HT-29 (cell line): ENCODE measurements at places on chromosomes 7 and 10. TPM values are rescaled to one million over a fixed set of nuclear protein-coding genes. Genes with fewer than 3 reads are reported as not detected.

DNA sequence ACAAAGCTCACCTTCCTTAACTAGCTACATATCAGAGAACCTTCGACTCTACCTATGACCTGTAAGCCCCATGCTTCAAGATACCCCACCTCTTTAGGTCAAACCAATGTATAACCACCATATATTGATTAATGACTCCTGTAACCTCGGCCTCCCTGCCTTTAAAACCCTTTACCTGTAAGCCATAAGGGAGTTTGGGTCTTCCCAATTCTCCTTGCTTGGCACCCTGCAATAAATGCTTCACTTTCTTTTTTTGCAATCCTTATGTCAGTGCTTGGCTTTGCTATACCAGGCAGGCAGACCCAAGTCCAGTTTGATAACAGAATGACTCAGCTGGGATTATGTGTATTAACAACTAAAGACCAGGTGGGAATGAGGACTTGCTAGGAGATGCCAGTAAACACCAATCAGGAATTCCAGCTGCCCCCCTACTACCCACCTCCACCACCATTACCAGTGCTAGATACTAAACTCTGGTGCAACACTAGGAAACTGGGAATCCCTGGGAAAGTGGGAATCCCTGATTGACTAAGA is 22.0 kb upstream of the SLC35G1 start:
- DNase-seq: no peak

GRCh38 chr10:13354783-13355182 is 6.7 kb upstream of the SEPHS1 start:
- no peak for DNase-seq

GRCh38 chr10:90862908-90863514 is 5.2 kb upstream of the HTR7 start:
- DNase-seq: peak; percentile 20

DNA sequence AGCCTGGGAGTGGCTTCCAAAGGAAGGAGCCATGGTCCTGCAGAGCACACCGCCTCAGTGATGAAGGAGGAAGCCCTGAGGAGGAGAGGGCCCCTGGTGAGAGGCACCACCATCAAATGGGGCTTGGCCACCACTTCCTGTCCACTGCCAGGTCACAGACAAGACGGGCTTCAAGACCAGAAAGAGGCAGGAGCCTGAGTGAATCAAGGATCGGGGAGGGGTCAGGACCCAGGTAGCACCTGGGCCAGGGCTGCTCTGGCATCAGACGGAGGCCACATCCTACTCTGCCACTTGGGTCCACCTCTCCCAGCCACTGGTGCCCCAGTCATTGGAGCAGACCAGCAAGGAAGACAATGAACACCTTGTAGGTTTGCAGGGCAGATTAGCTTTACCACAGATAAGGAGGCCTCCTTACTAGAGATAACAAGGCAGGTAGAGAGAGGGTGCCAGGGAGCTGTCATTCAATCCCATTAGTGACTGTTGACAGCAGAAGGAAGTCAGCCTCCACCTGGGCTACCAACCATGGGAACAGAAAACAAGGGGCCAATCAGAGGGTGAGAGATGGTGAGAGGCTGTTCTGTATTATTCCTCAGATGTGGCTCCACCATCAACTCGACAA is 143.4 kb downstream of the TNS3 start:
- no peak for DNase-seq

GRCh38 chr10:110284262-110284661 is 20.5 kb downstream of the SMNDC1 start:
- DNase-seq: no peak

- no peak for DNase-seq
These were observed 166.3 kb upstream of the ADCY1 start for GRCh38 chr7:45407730-45408408.

DNA sequence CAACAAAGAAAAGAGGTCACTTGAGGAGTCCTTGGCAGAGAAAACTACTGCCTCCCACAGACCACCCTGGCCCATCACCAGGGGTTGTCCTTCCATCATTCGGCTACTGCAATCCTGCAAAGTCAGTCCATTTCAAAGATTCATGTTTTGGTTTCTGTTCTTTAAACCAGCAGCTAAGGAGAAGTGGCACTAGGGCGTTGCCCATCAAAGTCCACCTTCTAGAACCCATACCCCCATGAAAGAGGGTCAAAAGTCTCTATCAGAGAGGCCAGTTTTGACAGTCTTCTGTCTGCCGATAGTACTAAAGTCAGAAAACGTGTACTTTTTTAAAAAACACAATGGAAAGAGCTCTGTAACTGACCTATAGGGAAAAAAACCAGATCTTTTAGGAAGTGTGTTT is 14.4 kb downstream of the CCDC6 start:
- no peak for DNase-seq

- DNase-seq: no peak
These were observed 23.0 kb downstream of the ASB4 start for GRCh38 chr7:95508780-95509179.

GRCh38 chr10:58438986-58439385 is 53.8 kb downstream of the TFAM start:
- DNase-seq: no peak

- DNase-seq: no peak
These were observed 321.3 kb downstream of the AUTS2 start for GRCh38 chr7:69919426-69920111.

- peak; percentile 90 for DNase-seq
These were observed at the start of gene SEMA3E for GRCh38 chr7:83648464-83649241. TSS of gene SEMA3E (minus strand) at chr7:83649139.

- DNase-seq: no peak
These were observed 206.5 kb downstream of the SORCS1 start for GRCh38 chr10:106957823-106958588.

DNA sequence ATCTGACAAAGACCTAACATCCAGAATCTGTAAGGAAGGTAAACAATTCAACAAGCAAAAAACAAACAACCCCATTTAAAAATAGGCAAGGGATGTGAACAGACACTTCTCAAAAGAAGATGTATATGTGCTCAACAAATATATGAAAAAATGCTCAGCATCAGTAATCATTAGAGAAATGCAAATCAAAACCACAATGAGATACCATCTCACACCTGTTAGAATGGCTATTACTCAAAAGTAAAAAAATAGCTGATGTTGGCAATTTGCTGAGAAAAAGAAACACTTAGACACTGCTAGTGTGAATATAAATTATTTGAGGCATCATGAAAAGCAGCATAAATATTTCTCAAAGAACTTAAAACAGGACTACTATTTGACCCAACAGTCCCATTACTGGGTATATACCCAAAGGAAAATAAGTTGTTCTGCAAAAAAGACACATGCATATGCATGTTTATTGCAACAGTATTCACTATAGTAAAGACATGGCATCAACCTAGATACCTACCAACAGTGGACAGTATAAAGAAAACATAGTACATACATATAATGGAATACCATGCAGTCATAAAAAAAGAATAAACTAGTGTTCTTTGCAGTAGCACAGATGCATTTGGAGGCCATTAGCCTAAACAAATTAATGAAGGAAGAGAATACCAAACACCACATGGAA is 980.1 kb downstream of the KCNMA1 start:
- DNase-seq: no peak

DNA sequence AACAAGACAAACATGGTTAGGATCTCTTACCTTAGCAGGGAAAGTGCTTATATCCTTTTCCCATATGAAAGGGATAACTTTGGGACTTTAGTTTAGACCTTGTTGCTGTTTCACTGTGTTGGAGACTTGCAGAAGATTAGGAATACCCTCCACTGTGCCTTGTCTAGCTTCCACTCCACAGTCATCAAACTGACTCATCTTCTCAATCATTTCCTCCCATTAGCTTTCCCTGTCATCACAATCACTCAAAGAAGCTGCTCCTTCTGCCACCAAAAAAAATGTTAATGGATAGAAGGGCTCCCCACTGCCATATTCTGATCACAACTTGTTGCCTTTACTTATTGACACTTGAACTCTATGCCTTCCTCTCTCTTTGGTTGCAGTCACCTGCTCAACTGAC is 16.8 kb downstream of the GNG11 start:
- DNase-seq: no peak

GRCh38 chr10:131792809-131793208 is 108.0 kb upstream of the PPP2R2D start:
- no peak for DNase-seq

DNA sequence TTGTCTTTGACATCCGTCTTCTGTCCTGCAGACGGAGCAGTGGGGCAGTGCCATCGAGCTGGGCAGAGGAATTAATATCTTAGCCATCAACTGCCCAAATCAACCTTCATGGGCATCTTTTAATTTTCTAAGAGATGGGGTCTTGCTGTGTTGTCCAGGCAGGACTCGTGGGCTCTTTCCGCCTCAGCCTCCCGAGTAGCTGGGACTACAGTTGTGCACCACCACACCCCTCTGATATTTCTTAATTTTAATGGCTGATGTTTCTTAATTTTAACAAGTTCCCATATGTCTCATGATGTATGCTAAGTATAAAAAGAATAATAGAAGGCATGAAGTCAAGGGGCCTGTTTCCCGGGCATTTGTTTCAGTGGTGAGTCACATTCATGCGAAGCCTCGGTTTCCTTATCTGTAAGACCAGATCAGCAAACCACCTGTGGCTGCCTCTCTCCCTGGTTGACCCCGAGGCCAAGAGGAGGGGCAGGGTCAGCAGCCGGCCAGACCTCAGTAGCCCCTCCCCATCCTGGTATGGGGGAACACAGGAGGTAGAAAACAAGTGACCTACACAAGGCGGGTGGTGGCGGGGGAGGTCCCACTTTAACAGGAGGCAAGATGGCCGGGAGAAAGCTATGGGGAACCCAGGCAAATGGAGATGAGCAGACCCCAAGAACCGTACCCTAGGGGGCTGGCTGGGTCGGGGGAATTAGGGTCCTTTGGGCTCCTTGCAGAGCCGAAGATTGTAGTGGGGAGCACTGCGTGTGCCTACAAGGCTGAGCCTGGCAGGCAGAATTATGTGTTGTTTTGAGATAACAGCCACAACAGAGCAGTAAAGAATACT is 85.5 kb downstream of the CUX1 start:
- no peak for DNase-seq

DNA sequence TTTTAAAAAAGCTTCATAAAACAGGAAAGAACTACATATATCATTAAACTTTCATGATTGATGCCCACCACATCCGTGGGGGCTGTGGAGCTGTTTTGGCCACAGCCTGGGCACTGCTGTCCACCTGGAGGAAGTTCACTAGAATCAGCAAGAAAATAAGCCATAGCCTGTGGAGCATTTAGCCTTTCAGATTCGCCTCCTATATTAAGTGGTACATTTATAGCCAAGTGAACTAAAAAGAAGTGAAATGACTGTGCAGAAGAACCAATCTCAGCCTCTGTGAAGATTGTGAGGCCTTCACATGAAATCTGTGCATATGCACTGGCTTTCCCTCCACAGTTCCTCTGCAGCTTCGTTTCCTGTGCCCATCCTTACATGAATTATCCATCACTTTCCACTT is 23.5 kb downstream of the WNT16 start:
- DNase-seq: no peak

- no peak for DNase-seq
These were observed 157.3 kb upstream of the PPP2R2D start for GRCh38 chr10:131743190-131744151.

GRCh38 chr7:156560075-156560474 is 80.5 kb upstream of the RNF32 start:
- peak; percentile 62 for DNase-seq

- peak; percentile 71 for DNase-seq
These were observed 832 bp downstream of the XRCC2 start for GRCh38 chr7:152674860-152675758.

- no peak for DNase-seq
These were observed 197.3 kb downstream of the PHF14 start for GRCh38 chr7:11170863-11171568.

GRCh38 chr7:42527004-42527403 is 290.0 kb upstream of the GLI3 start:
- DNase-seq: no peak

- peak; percentile 74 for DNase-seq
These were observed 94.4 kb upstream of the STEAP4 start for GRCh38 chr7:88401009-88401623.

GRCh38 chr7:134444198-134444960 is 14.5 kb downstream of the AKR1B1 start:
- DNase-seq: peak; percentile 67

DNA sequence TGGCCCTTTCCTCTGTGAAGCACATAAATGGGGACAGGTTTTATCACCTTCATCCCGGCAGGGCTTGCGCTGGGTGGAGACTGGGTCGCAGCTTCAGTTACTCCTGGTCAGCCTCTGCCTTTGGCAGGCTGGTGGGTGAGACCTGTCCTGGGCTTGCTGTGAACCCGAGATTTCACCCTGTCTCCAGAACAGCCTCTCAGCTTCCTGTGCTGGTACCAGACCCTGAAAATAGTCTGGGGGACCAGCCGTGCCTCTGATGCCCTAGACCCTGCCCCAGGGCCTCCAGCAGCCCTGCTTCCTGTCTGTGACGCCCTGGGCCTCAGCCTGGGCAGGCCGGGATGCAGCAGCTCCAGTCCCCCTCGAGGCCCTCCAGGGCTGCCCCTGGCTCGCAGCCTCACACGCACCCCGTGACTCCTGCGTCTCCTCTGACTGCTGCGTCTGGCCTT is 13.2 kb upstream of the PWWP2B start:
- no peak for DNase-seq

GRCh38 chr10:104617831-104618230 is 23.3 kb upstream of the SORCS3 start:
- DNase-seq: no peak

DNA sequence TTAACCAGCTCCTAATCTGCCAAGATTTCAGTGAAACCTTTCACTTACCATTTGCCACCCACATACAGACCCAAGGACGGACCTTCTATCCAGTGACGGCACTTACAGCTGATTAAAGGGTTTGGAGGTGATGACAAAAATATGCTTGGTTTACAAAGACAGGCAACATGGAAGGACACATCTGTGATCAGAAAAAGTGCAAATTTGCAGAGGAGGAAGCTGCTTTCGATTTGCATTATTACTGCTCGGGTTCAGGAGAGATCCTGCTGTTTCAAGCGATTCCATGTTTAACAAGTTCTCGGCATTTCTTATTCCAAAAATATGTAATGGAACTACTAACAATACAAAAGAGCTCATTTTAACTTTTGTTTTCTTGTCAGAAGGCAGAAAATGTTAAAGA is 109.0 kb downstream of the JAZF1 start:
- DNase-seq: no peak

ST8SIA6 gene
- total RNA-seq: not detected in 2 replicates

GLRX3 gene
- 62.5 and 77.0 TPM in 2 replicates for total RNA-seq

TMEM26 gene
- not detected in 2 replicates for total RNA-seq

VSTM4 gene
- not detected in 2 replicates for total RNA-seq

CALHM1 gene
- not detected in 2 replicates for total RNA-seq

GCK gene
- total RNA-seq: not detected in 2 replicates

CTBP2 gene
- 171 and 207 TPM in 2 replicates for total RNA-seq

BEND7 gene
- 0.13 and 0.31 TPM in 2 replicates for total RNA-seq

FGFBP3 gene
- 0.92 and 0.94 TPM in 2 replicates for total RNA-seq

GPR37 gene
- total RNA-seq: 8.8 and 9.7 TPM in 2 replicates

FAM237B gene
- total RNA-seq: not detected in 2 replicates

ENTPD1 gene
- not detected in 2 replicates for total RNA-seq

NANOS1 gene
- 3.1 and 4.8 TPM in 2 replicates for total RNA-seq

ANLN gene
- 46.3 and 50.2 TPM in 2 replicates for total RNA-seq

ZNF487 gene
- total RNA-seq: 8.1 and 16.1 TPM in 2 replicates

BLVRA gene
- total RNA-seq: 0.73 and 2.0 TPM in 2 replicates

PRXL2A gene
- 8.6 and 9.3 TPM in 2 replicates for total RNA-seq

KCNH2 gene
- 2.2 and 2.8 TPM in 2 replicates for total RNA-seq
